ENCODE measurements at places on chromosomes 12 and 14.

GRCh38 chr12:111444314-111444924 lies 38.7 kb downstream of the SH2B3 start:
- DNase-seq, result no peak

DNA sequence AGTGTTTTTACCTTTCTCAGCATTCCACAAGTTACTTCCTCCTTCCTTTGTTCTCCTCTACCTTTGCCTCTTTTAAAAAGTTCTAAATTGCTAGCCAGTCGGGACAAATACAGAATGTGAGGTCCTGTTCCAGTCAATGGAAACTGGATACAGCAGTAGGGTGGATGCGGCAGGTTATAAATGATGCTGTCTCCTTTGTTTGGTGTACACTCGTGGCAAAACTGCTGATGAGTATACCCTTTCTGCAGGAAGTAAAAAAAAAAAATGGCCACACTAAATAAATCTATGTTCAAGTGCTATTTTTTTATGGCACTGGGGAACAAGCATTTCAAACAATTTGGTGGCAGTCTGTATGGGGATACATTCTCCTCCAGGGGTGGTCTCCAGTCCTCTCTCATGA lies 27.5 kb downstream of the KLRK1 start:
- DNase-seq, result peak; percentile 73

DNA sequence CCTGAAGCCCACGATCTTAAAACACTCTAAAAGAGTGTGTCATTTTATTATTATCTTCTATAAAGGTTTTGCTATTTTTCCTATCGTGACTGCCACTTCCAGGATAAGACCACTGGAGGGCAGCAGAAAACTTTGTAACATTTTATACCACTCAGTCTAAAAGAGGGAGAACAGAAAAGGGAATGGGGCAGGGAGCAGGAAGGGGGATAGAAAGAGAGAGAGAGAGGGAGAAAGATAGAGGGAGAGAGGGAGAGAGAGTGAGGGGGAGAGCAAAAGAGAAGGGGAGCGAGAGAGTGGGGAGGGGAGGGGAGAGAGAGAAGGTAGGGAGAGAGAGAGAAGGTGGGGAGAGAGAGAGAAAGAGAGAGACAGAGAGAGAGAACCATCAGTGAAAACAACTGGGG lies 2.0 kb upstream of the ART4 start:
- peak; percentile 83 for DNase-seq

DNA sequence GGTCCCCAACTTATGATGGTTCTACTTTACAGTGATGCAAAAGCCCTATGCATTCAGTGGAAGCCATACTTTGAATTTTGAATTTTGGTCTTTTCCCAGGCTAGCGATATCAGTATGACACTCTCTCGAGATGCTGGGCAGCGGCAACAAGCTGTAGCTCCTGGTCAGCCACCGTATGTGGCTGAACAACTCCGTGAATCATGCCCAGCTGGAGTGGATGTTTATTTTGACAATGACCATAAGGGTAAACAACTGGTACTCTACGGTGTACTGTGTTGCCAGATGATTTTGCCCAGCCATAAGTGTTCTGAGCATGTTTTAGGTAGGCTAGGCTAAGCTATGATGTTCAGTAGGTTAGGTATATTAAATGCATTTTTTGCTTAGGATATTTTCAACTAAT lies 8.2 kb upstream of the ZNF410 start:
- DNase-seq, result no peak

- no peak for DNase-seq
Measured at GRCh38 chr12:43169115-43169681, 382.8 kb downstream of the ADAMTS20 start.

- DNase-seq, result no peak
Measured at GRCh38 chr14:74333909-74334308, 14.4 kb upstream of the VRTN start.

DNA sequence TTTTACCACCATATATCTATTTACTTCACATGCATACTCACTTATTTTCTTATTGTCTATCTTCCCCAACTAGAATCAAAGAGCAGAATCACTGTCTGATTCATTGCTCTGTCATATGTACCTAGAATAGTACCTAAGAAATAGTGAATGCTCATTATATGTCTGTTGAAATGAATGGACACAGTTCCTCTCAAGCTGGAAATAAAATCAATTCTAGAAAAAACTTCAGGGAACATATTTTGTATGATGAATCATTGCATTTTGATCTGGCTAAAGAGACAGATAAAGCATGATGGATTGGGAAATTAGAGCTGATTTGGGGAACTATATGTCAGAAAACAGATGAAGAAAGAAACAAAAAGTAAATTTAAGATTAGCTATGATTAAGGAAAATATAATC lies 623.3 kb downstream of the C12orf50 start:
- DNase-seq, result no peak

DNA sequence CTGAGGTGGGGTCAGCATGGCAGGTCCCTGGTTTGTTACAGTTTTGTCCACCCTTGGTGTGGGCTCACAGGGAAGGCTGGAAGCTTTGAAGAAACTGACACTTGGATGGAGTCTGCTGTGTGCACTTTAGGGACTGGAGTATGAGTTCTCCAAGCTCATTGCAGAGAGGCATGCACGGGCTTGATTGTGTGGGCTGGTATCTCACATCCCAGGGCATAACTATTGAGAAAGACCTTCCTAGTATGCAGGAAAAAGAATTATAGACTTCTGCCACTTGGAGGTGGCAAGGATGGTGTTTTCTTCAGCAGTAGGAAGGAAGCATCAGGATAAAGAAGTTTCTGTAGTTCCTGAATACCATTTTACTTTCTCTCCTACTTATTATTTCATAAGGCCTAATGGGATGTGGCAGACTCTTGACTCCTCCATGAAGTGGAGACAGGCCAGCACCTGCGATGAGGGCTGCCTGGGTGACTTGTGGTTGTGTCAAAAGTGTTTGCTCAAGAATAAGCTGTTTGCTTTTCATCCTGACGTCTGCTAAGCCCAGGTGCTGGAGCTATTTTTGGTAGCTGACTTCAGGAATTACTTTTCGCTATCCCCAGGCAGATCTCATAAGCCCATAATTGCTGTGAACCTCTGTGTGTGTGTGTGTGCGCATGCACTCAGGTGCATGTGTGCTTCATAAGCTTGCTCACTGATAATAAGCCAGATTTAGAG lies 125.8 kb downstream of the KTN1 start:
- no peak for DNase-seq

DNA sequence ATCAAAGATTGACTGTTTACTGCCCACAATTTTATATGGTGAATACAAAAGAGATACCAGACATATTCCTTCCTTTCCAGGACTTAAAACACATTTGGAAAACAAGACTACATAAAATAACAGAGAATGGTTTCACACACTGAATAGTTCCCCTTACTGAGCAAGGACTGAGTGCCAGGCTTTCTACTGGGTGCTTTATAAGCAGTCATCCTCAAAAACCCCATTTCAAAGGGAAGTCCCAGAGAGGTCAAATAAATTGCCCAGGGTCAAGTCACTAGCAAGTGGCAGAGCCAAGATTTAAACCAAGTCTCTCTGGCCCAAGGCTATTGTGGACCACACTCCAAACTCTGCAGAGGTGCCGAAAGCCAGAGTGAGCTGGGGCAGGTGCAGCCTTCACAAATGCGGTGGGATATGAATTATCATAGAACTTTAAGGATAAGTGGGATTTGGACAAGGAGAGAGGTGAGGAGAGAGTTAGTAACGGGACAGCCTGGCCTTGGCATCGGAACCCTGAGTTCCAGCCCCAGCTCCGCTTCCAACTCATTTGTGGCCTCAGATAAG lies 9.1 kb upstream of the RPAP3 start:
- DNase-seq, result no peak
